Putamen (tissue), 1 donor: ENCODE measurements at places on chromosomes 4 and X.

DNA sequence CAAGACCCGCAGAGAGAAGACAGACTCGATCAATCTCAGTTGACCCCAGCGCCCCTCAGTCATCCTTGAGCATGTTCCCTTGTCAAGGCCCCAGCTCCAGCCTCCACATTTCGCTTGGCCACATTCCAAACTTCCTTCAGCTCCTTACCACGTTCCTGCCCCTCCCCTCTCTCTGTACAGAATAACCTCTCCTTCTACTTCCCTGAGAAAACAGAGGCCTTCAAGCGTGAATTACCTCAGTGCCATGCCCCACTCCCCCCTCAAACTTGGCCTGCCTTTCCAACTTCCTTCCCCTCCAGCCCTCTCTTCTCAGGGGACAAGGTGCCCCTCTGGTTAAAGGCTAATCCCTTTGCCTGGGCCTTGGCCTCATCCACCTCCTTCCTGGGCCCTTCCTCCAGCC is 3.2 kb upstream of the RIPPLY1 start:
- DNase-seq: no peak

DNA sequence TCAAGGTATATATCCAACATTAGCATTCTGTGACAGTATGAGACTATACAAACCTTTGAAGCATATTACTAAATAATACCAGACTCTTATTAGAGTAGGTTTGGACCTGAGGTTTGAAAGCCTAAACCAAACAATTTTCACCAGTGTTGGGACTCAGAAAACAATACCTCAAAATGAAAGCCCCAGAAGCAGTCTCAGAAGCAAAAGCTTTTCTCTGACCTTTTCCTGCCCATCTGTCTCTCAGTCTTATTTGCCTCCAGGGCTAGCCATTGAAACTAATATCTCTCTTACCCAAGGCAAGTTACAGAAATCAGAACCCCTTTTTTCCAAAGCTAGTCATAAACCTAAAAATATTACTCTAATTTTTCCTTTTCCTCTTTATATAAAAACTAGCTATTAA is 163.3 kb downstream of the PTCHD1 start:
- DNase-seq: no peak

GRCh38 chr4:1177274-1178141 is 5.1 kb upstream of the SPON2 start:
- DNase-seq: no peak

- DNase-seq: no peak
Observed at GRCh38 chr4:148653681-148654080, 211.5 kb upstream of the NR3C2 start.

DNA sequence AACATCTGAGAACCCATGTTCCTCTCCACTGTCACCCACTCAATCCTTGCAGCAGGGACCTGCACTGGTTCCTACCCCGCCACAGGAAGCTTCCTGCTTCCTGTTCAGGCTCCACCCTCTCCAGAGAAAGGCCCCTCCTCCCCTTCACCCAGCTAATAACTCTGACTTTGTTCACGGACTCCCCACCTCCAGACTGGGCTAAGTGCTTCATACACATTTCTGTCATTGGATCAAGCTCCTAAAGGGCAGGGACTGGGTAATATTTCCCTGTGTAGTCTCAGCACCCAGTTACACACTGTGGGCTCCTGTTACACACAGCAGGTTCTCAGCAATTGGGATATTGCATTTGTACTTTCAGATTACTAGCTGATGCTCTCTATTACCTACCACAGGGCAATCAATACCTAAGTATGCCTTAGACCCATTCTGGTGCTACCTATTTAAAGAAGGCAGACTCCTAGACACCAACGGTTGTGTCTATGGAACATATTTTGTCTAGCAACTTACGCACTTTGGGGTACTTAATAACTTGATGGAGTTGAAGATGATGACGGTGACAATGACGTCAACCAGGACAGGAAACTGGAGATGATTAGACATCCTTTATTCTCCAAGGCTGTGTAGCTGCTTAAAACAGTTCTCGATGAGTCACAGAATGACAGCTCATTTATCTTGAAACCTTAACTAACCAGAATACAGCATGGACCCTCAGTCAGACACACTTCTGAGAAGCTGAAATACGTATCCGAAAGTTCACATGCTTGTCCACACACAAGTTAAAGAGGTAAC is 58.1 kb downstream of the MAML3 start:
- peak; percentile 51 for DNase-seq

DNA sequence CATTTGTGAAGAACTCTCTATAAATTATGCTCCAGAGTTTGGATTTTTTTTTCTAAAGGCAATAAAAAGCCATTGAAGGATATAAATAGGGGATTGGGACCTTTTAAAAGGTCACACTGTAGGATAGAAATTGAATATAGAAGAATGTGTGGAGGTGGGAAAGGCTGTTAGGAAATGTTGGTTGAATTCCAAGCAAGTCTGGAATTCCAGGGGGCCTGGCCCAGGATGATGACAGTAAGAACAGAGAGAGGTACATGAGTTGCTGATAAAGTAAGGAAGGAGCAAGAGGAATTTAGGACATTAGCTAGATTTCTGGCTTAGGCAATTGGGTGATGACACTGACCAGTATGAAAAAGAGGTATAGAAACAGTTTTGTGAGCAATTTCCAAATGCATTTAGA is 95.4 kb upstream of the USP38 start:
- no peak for DNase-seq
